C1 segment of cervical spinal cord (tissue), 14 donors: ENCODE measurements at places on chromosomes 12 and 14.

- no peak for DNase-seq
Measured at GRCh38 chr12:113002155-113002554, 23.8 kb downstream of the OAS2 start.

GRCh38 chr14:104579507-104579906 is at the start of gene C14orf180:
C14orf180 (plus strand) TSS chr14:104579764; CDS start chr14:104586431, 6,667 bp downstream.
- no peak for DNase-seq

DNA sequence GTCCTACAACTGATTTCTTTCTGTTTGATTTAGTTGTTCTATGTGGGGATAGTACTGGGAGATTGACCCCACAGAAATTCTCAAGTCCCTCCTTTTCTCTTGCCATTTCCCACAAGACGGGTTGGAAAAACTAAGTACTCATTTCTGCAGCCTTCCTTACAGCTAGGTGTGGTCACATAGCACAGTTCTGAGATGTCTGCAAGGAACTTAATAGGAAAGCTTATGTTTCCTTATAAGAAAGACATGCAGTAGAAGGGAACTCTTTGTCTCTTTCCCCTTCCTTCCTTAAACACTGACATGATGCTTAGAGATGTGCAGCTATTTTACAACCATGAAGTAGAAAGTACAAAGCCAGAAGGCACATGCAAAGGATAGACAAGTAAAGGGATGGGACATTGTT is 113.7 kb downstream of the PTPRR start:
- DNase-seq, result no peak

- no peak for DNase-seq
Measured at GRCh38 chr12:131988054-131988796, 38.5 kb downstream of the EP400 start.

GRCh38 chr14:24389226-24389848 is 9.5 kb upstream of the NYNRIN start:
- DNase-seq, result no peak

GRCh38 chr12:34295366-34296142 is 273.3 kb downstream of the ALG10 start:
- no peak for DNase-seq

- no peak for DNase-seq
Measured at GRCh38 chr14:19974844-19975243, 547 bp upstream of the OR4K15 start.

DNA sequence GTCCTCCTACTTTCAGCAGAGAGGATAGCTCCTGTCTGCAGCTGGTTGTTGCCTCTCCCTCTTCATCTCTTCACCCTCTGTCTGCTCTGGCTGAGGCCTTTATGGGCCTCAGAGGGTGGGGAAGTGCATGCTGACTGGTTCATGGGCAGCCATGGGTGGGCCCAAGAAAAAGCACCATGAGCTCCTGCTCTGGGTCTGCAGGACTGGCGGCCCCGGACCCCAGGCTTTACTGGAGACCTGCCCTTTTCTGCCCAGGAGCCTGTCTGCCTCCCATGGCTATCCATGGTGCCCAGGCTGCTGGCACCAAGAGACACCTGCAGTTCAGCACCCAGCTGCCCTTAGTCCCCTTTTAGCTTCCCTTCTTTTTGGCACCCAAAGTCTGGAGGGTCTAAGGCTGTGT is 137.1 kb downstream of the PTPRR start:
- no peak for DNase-seq

GRCh38 chr12:15205341-15206010 is 15.7 kb downstream of the RERG start:
- no peak for DNase-seq

GRCh38 chr12:57089271-57090245 is 644 bp downstream of the NAB2 start:
- peak; percentile 49 for DNase-seq

DNA sequence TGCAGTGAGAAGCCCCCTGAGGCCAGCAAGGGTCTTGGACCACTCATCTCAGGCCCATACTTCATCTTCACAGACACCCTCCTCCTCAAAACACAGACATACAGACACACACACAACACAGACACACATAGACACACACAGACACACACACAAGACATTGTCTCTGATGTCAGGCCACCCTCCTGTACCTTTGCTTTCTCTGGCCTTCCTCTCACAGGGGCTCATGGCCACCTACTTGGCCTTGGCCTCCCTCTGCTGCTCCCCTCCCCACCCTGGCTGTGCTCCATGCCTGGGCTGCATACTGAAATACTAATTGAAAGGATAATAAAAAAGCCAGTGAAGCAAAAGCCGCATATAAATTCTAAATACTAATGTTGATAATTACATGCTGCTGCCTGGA is 1.6 kb upstream of the SYNDIG1L start:
- DNase-seq, result no peak

DNA sequence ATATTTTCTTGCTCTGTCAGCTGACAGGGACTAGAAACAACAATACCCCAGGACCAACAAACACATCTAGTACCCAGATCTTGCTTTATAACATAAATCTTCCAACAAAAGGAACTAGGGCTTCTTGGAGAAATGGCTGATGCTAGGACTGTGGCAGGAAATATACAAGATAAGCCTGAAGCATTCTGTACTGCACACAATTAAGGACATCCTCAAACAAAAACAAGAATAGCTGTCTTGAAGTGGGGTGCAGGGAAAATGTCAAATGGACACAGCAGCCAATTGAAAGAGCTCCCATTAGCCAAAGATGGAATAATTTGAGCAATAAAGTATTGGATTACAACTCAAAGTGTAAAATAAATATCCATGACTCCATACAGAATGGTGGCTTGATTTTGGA is 50.0 kb downstream of the LGMN start:
- no peak for DNase-seq

DNA sequence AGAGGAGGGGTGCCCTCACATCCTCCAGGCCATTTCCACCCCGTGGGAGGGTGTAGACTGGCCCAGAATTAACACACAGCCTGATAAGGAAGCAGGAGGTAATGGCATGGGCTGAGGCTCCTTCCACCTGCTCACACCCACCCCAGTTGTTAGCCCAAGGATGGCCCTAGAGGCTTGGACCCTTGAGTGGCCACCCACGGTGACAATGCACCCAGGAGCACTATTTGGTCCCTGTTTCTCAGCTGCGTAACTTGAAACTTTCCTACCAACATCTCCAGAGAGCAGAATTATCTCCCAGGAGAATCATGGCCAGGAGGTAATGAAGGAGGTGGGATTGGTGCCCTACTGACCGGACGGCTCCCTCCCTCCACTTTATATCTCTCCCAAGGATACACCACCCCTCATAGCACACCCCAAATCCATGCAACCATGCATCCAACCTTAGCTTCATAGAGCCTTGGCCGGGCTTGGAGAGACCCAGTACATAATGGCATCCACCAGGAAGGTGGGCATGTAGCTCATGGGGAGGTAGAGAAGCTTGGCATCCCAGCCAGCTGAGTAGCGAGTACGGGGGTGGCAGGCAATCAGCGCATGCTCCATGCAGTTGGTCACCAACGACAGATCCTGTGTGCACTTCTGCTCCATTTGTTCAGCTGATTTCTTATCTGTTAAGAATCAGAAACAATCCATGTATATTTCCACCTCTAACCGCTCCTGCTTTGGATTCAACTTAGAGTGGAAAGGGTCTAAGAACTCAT is 5.6 kb downstream of the RDH16 start:
- no peak for DNase-seq

- DNase-seq, result no peak
Measured at GRCh38 chr14:99186956-99187690, 84.9 kb downstream of the BCL11B start.

DNA sequence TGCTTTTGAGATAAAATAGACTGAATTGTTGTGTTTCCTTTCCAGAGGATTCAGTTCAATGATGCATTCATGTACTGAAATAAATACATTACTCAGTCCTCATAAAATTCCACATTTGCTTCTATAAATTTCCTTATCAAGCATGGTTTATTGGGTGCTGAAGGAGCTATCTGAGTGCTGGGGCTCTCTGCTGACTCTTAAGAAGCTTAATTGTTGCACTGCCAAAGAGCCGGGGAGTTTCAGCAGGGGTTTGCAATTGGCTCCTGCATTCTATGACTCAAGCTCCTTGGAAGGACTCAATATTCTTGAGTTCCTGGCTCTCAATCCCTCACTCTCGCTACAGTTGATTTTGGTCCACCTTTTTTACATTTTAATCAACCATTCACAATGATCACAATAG is 69.8 kb upstream of the PYGL start:
- DNase-seq, result no peak

- DNase-seq, result no peak
Measured at GRCh38 chr14:100118396-100119011, 40.9 kb downstream of the DEGS2 start.

DNA sequence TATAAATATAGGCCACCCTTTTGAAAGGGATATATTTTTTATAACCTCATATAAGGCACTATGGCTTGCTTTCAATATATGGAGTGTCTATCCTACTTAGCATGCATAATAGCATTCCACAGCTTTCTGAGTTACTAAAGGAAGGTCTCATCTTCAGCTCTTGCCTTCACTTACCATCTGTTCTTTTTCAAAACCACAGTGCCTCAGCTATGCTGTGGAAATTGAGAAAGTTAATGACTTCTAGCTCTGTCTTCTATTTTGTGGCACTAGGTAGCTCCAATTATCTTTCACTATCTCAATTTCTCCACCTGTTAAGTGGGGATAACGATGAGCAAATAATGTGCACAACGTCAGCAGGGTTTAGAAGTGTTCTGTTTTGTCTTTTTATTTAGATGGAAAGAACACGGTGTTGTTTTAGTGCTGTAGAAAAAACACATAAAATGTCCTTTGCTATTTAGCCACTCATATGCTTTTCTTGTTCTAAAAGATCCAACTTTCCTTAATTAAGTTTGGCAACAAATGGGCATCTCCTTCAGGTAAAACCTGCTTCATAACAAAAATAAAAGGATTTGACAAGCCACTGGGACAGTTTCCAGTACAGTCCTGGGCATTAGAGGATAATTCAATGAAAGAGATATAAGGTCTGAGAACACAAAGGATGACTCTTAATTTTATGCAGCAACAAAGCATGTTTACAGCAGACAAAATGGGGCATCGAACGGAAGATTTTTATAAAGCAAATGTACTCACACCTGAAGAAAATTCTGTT is 462.0 kb upstream of the SYT1 start:
- peak; percentile 81 for DNase-seq
